ENCODE measurements at places on chromosomes 5 and 9.
A peak's percentile ranks its signal among the peaks of the same experiment; 100 is the strongest.

- DNase-seq, result no peak
Observed at GRCh38 chr5:104111632-104112031, 549.0 kb upstream of the NUDT12 start.

DNA sequence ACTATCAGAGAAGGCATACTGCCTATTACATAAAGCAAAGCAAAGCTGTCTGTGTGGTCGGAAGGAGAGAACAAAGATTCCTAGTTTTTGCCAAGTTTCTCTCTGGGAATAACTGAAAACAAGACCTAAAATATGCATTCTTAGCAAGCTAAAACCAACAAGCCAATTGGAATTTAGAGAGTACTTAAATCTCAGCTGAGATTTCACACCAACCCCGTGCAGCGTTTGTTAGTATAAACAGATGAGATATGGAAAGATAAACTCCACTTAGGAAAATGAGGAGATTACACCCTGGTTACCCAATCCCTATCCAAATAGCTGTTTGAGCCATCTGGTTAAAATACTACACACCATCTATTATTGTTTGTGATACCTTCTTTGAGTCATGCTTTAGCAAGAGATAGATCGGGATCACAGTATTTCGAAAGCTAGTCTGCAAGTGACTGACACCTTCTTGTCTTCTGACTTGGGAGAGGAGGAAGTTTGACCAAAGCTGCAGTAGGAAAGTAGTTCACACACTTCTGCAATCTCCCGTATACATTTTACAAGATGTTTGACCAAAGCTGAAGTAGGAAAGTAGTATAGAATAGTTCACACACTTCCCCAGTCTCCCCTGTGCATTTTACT is 18.2 kb downstream of the FAF2 start:
- DNase-seq, result no peak

DNA sequence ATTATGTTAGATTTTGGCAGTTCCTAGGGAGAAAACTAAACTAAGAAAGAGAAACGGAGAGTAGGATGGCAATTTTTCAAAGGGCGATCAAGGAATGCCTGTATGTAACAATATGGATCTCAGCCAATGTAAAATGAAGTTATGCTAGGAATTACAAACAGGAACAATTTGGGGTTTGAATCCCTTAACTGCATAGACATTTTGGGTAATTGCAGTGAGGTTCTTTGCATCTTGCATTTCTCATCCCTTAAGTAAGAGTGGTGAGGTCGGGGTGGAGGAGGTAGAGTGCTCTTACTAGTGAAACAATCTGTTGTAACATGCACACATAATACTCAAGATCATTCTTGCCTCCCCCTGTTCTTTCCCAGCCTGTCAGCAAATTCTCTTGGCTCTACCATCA is 137.6 kb downstream of the NPR3 start:
- no peak for DNase-seq

- no peak for DNase-seq
Observed at GRCh38 chr5:135446206-135446605, 942 bp downstream of the DCANP1 start.

GRCh38 chr5:89697581-89697980 is 712.0 kb downstream of the CETN3 start:
- DNase-seq, result no peak

GRCh38 chr5:159241946-159242552 is 21.0 kb upstream of the UBLCP1 start:
- DNase-seq, result no peak

- no peak for DNase-seq
Observed at GRCh38 chr5:133970325-133970909, 2.0 kb upstream of the C5orf15 start.

DNA sequence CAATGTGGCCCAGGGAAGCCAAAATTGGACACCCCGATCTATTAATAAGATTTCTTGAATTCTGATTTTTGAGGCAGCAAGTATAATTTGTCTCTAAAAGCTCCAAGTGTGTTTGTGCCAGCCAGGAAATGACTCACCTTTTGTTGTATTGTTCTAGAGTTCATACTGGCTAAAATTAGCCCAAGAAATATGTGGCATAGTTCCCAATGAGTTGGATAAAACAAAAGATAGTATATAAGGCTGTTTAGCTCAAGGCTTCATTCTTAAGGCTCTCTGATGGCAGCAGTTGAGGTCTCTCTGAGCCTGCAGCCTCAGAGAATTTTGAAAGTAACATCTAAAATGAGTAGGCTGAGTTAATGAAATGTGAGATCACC is 21.6 kb downstream of the HMGXB3 start:
- no peak for DNase-seq

DNA sequence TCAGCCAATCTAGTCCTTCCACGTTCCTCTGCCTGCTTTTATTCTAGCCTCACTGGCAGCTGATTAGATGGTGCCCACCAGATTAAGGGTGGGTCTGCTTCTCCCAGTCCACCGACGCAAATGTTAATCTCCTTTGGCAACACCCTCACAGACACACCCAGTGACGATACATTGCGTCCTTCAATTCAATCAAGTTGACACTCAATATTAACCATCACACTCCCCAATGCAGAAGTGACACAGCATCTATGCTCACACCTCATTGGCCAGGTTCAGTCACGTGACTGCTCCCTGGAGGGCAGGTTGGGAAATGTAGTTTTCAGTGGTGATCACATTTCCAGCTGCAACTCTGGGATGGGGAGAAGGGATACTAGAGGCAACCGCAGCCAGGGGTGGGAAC is 13.0 kb downstream of the SUSD3 start:
- no peak for DNase-seq

DNA sequence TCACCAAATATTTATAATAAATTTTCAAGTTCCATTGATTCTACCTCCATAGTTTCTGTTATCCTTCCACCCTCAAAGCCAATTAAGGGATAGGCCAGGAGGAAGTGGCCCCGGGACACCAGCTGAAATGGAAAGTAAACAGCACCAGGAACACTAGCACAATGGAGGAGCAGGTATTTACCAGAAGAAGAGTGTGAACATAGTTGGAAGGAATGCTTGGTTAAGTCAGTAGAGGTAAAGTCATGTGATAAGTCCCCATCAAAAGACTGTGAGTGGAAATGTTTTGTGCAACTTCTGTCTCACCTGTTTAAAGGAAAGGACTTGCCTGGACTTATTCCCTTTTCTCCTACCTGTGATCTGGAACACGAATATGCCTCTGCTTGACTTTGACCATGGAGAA is 146.7 kb upstream of the RAI14 start:
- no peak for DNase-seq

GRCh38 chr9:20749496-20750198 is 65.6 kb downstream of the FOCAD start:
- no peak for DNase-seq

DNA sequence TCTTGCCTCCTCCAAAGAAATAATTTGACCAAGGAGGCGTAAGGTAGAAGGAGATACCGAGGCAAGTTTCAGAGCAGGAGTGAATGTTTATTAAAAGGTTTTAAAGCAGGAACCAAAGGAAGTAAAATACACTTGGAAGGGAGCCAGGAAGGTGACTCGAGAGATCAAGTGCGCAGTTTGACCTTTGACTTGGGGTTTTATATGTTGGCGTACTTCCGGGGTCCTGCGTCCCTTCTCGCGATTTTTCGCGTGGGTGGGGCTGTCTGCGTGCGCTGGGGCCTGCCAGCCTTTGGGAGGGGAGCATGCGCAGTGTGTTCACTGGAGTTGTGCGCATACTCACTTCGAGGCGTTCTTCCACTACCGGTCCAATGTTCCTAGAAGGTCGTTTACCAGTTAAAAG is 166.0 kb upstream of the IRX2 start:
- DNase-seq, result no peak

DNA sequence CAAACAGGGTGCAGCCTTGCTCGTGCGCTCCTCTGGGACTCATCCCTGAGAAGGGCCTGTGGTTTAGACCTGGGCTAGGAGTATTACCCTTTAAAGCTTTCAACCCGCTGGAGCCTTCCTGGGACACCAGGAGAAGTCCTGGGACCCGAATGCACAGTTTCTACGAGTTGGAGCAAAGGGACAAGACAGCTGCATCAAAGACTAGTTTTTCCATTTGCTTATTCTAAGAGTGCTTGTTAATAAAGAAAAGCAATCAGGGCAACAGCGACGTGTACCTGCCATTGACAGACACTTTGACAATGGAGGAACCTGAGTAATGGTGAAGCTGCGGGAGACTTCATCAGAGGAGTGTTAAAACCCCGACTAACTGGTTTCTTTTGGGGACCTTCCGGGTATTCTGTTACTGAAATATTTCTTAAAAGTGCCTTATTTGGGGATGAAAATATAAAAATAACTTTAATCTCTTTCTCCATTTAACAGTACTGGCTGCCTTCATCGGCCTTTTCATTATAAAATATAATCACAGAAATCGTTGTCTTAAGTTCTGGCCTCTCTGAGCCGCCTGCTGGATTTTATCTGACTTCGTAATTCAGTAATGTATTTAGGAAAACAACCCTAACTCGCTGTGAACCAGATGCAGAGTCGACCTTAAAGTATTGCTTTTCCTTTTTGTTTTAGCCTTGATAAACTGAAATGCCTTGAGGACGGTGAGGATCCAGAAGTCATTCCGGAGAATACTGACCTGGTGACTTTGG is 732 bp downstream of the SNAPC3 start:
- no peak for DNase-seq

GRCh38 chr5:8050616-8051175 is 181.7 kb downstream of the MTRR start:
- no peak for DNase-seq

- DNase-seq, result peak; percentile 78
Observed at GRCh38 chr9:113376634-113377567, at the start of gene HDHD3. HDHD3 (minus strand) TSS chr9:113376986; CDS start chr9:113374354, 2,632 bp downstream.

DNA sequence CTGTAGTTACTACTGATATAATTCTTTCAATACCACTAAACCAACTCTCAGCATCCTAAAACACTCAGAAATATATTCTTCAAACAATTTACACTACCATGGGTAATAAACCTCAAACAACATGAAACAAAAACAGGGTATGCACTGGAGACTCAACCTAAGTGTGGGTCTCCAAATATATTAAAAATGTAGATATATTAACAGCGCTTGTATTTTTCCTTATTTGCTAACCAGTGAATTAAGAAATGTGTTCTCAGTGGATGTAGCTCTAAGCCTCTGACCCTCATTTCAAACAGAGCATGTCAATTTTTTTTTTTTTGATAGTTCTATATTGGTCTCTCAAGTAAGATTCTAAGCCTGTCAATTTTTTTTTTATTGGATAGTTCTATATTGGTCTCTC is 778.5 kb upstream of the CDH10 start:
- DNase-seq, result no peak

DNA sequence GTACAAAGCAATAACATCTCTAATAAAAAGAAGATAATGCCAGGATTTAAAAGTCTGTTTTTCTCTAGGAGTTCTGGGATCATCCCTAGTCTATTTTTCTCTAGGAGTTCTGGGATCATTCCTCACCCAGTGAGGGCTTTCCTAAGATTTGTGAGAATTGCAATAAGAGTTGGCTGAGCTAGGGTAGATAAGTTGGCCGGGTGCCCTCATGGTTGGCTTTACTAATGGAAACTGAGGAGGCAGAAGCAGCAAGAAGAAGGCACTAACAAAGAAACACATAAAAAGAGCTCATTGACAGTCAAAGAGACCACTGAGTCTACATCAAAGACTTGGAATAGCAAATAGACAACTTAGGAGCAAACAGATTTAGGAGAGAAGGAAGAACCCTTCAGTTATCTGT is 4.2 kb downstream of the SLC1A3 start:
- no peak for DNase-seq

GRCh38 chr9:4590430-4591122 is 71.5 kb upstream of the PLPP6 start:
- DNase-seq, result no peak

DNA sequence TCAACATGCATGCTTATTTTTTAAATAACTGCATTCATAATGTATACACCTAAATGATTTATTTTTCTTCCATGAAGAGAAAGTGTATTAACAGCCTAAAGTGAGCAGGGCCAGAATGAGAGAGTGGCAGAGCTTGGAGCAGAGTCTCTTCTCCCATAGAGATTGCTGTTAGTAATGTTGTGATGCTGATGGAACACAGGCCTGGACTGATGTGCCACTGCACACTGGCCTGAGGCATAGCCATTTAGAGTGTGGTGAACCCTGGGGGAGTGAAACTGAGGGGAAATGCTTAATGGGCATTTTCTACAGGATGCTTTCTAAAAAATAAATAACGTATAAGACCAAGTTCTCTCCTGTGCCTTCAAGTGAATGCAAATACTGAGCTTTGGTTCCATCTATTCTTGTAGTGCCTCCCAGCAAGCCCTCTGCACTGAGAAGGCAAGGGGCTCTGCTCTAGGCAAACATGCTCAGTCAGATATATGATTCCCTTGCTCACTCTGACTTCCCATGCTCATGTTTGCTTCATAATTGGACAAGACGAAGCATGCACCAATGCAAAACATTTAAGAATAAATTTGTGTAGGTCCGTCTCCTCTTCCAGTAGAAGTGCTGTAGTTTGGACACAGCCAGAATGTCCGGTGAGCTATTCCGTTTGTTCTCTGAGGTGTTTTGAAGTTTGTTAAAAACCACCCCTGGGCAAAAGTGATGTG is 185.7 kb downstream of the PBX3 start:
- no peak for DNase-seq

GRCh38 chr9:87883990-87884389 is 1.3 kb downstream of the SPATA31E1 start:
- no peak for DNase-seq

GRCh38 chr5:157177953-157178352 is 2.7 kb upstream of the ITK start:
- DNase-seq, result no peak

DNA sequence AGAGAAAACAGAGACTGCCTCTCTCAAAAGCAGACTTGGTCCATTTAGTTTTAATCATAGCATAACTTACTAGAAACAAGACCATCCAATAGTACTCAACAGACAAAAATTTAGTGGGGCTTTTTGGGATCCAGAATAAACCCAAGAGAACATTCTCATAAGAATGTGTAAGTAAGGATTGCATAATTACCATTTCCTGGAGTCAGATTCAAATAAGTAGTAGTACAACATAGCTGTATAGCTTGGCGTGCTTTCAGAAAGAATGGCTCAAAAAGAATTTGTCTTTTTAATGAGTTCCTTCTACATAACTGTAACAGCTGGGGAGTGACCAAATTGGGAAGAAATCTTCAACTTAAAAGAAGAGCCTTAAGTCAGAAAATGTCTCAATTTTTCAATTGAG is 145.4 kb downstream of the DENND1A start:
- no peak for DNase-seq

GRCh38 chr9:127154003-127154389 is 31.6 kb upstream of the ANGPTL2 start:
- DNase-seq, result no peak

Measured in stimulated activated CD8-positive, alpha-beta memory T cell treated with anti-CD3 and anti-CD28 coated beads, Interleukin-2, amount 100 ng/mL, for 48 hours (primary cell).